ENCODE measurements at places on chromosomes 5 and 9.

- no peak for DNase-seq
These were observed 72.5 kb upstream of the PCA3 start for GRCh38 chr9:76691517-76692313.

GRCh38 chr5:171428809-171429542 is 9.5 kb downstream of the FGF18 start:
- DNase-seq: no peak

GRCh38 chr5:78242001-78242400 is 52.5 kb downstream of the AP3B1 start:
- no peak for DNase-seq

- DNase-seq: no peak
These were observed 37.8 kb downstream of the TLE4 start for GRCh38 chr9:79609468-79610018.

DNA sequence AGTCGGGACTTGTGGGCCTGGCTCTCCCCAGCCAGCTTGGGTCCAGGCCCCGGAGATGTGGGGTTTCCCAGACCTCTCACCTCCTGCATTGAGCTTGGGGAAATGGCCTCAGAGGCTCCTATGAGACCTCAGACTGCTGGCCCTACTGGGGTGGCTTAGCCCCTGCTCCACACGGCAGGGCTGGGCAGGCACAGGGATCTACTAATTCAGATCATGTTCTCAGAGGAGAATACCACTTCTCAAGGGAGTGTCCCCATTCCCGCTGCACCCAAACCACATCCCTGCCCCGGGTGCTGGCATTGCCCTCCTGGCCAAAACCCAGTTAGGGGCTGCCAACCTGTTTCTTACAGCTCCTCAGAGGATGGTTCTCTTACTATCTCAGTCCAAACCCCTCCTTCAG is 82.1 kb upstream of the LMX1B start:
- DNase-seq: no peak

DNA sequence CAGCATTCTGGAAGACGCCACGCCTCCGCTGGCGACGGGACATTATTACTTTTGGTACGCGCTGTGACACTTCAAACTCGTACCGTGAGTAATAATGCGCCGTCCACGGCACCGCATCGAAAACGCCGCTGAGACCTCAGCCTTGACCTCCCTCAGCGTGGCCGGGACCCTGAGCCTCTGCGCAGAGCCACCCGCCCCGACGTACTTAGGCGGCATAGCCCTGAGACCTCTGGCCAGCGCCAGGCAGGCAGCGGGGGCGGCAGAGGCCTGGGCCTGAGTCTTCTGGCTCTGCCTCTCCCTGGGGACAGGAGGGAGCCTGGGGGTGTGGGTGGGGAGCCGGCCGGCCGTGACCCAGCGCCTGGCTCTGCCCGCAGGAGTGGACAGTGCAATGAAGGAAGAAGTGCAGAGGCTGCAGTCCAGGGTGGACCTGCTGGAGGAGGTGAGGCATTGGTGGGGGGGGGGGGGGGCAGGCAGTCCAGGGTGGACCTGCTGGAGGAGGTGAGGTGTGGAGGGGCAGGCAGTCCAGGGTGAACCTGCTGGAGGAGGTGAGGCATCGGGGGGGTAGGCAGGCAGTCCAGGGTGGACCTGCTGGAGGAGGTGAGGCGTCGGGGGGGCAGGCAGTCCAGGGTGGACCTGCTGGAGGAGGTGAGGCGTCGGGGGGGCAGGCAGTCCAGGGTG is 8.0 kb downstream of the EGFL7 start:
- DNase-seq: no peak

- no peak for DNase-seq
These were observed 345.4 kb upstream of the MEF2C start for GRCh38 chr5:89228355-89228754.

DNA sequence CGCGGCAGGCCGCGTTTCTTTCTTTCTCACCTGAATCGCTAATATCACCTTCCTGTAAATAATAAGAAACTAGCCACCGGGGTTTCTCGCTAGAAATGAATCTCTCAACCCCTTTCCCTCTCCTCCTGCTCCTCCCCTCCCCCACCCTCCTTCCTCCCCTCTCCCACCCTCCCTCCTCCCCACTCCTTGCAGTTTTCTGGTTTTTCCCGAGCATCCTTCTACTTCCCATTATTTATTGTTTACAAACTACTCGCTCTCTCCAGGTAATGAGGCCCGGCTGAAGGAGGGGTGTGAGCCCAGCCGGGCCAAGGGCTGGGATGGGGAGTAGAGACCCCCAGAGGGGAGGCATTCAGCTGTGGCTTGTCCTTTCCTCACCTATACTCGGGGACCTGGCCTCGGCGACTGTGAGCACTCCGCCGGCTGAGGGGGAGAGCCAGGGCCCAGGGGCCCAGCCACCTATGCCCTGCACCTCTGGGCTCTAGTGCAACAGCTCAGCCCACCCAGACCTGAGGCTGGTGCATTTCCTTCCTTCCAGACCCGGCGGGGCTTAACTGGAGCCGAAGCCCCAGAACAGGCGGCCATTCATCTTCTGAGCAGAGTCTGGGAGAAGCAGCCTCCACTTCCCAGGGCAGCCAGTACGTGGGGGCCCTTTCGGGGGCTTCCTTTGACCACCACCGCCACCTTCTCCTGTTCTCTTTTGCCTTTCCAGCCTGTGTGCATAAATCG is 2.1 kb upstream of the IRX4 start:
- DNase-seq: no peak

GRCh38 chr5:124373883-124374282 is 372.6 kb downstream of the ZNF608 start:
- peak; percentile 52 for DNase-seq

GRCh38 chr5:37569466-37569865 is 190.3 kb downstream of the WDR70 start:
- DNase-seq: no peak

- peak; percentile 95 for DNase-seq
These were observed at the start of gene C5orf24 for GRCh38 chr5:134845852-134846640. Gene C5orf24, plus strand, starts transcription at chr5:134845968. Its CDS starts 8,933 bp downstream, at chr5:134854901.

DNA sequence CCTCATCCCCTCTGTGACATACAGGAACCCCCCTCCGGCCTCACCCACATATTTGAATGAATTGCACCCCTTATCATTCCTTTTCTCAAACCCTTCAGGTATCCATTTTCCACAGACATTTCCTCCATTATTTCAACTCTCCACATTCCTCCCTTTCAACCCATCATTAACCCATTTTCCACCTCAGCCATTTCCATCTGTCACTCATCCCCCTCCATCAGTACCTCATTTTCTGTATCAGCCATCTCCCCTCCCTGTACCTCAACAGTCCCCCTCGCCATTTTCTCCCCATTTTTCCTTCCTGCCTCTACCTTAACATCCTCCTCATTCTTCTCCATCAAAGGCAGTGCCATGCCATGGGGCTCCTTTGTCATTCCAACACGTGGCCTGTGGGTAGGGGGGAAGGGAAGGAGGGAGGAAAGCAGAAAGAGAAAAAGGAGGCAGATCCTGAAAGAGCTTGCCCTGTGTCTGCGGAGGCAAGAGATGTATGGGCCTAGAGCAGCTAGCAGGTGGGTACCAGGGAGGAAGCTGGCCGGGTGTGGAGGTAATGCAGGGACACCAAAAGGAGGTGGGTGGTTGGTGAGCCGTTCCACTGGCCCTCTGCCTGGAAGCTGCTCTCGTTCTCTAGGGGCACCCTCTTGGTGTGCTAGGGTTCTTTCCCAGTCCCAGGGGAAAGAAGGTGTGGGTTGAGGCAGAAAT is 1.5 kb downstream of the DNAJB5 start:
- DNase-seq: no peak

GRCh38 chr5:151607304-151607703 is 16.2 kb upstream of the FAT2 start:
- no peak for DNase-seq

DNA sequence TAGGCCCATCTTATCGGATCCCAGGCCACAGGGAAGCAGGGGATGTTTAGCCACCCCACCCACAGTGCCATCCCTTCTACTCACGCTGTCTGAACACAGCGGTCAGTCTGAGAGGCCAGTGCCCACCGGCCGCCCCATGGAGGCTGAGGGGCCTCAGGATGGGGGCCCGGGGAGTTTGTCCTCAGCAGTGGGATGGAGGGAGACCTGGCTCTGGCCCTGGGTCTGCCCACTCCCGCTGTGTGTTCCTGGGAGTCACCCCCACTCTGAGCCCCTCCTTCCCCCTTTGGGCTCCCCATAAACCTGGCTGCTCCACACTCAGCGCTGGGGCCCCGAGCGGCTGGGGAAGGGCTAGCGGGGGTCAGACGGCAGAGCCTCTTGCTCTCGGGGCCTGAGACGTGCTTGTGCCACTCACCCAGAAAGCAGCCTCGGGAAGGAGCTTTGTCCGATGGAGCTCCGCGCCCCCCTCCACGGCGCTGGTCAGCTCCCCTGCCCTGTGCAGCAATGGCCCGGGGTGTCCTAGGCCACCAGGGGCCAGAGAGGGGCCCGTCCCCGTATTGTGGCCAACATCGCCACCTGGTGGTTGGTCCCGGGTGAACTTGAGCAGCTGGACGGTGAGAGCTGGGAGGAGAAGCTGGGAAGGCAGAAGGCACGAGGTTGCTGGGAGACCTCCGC is 10.9 kb upstream of the LAMC3 start:
- peak; percentile 65 for DNase-seq

GRCh38 chr9:94819161-94819687 is 92.7 kb downstream of the AOPEP start:
- no peak for DNase-seq

GRCh38 chr9:23011669-23012068 is 565.0 kb downstream of the DMRTA1 start:
- peak; percentile 70 for DNase-seq

DNA sequence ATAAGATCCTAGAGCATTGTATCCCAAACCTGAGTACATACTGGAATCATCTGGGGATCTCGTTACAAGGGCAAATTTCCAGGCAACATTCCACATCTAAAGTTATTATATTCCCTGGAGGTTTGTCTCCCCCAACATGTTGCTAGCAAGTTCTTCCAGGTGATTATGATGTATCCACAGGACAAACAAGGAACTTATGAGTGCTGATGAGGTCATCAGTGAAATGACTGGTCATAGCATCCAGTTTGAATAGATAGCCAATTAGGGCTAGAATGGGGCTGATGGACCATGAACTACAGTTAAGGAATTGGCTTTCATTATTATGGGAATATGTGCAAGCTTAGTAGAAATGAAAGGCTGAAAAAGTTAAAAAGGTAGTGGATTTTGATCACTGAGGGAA is 115.2 kb downstream of the CWC27 start:
- peak; percentile 6 for DNase-seq

- peak; percentile 85 for DNase-seq
These were observed 139.0 kb upstream of the SLC27A6 start for GRCh38 chr5:128826275-128826674.

DNA sequence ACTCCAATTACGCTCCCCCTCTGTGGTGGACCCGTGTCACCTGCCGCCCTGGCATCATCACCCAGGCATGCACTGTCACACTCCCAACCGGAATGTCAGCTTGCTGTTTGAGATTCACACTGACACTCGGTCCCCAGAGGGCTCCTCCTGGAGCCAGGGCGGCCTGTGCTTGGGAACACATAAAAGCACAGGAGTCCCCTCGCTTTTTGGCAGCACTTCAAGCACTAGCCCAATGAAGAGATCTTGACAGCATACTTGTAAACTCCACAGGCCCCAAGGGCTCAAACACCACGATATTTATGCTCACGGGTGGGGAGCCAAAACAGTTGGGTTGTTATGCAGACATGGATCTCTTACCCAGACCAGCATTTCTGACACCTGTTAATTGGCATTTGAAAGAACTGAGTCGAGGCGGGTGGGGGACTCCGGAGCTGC is 90.8 kb upstream of the EGFLAM start:
- no peak for DNase-seq

DNA sequence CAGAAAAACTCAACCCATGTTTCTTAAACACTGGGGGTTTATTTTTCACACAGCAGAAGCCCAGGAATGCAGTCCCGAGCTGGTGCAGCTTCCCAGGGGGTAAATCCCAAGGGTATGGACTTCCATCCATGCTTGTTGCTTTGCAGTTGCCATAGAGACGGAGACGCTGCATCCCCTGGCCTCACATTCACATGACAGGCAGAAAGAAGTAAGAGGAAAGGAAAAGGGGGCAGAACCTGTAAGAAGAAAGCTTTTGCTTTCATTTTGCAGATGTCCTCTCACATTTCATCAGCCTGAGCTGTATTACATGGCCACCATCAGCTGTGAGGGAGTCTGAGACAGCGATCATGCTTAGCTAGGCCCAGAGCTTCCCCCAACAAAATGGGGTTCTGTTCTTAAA is 321.0 kb downstream of the AGTPBP1 start:
- peak; percentile 50 for DNase-seq

DNA sequence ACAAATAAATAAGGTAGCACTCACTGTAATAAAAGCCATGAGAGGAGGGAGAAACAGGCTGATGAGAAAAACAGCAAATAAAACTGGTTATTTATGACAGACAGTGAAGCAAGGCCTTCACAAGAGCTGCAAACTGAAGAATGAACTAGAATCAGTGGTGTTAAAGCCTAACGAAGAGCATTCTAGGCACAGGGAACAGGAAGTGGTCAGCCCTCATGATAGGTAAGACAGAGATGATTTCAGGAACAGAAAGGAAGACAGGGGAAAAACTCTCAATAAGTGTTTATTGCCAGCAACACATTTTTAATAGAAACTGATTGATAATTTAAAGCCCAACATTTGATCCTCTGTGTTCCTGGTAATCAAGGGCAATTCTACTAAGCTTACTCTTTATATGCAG is 124.5 kb downstream of the EDIL3 start:
- no peak for DNase-seq

- DNase-seq: no peak
These were observed 83.1 kb upstream of the FBXW11 start for GRCh38 chr5:172089298-172090117.

DNA sequence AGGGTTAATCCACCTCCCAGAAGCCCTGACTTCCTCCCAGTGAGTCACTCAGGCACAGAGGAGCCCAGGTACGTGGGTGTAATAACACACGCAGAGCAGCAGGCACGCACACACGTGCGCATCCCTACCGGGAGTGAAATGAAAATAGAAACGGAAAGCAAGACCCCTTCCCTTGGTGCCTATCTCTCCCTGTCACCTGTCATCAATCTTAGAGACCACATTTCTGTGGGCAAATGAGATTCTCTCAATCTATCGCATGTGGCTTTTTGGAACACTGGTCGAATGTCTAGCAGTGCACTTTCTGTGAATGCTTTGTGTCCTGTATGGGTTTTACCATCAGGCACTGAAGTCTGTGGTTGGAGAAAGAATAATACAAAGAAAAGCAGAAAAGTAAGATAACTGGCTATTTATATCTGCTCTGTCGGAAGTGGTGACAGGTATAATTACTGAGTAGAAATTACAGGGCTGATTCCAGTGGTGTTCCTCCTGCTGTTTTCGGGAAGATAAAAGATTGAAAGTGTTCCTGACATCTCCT is 137.7 kb upstream of the GRIA1 start:
- DNase-seq: peak; percentile 9

- no peak for DNase-seq
These were observed 15.0 kb downstream of the PJA2 start for GRCh38 chr5:109394806-109395205.

GRCh38 chr9:126699401-126699881 is 85.7 kb downstream of the LMX1B start:
- DNase-seq: no peak

All from fibroblast of skin of right quadriceps (primary cell).